Activated effector memory CD4-positive, alpha-beta T cell treated with anti-CD3 and anti-CD28 coated beads, Interleukin-2, amount 50 U/mL, for 16 hours (primary cell): ENCODE measurements at places on chromosomes 5 and 9.

DNA sequence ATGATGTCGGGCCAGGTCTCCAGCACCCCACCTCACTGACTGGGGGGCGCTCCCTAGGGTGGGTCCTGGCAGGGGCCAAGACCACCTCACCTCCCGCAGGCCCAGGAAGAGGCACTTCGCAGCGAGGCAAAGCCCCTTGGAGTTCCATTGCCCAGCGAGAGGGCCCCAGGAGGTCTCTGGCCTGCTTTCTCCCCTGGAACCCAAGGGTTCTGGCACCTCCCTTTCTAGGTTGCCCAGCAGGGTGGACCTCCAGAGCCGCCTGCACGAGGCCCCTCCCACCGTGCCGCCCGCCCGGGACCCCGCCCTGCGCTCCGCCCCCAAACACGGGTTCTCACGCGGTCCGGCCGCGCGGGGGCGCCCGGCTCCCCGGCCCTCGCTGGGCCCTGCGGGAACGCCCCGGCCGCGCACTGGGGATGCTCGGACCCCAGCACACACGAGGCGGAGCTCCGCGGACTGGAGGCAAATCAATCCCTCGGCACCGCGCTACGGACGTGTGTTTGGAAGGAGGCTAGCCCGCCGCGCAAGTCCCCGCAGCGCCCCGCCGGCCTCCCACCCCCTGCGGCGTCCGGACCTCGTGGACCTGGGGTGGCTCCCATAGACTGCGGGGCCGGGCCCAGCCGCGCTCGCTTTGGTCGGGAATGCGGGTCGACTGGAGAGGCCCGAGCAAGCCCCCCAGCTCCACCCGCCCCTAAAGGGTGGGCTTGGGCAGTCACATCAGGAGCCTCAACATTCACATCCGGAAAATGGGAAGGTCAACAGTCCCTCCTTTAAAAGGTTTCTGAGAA, 99.5 kb upstream of the LMX1B start:
- DNase-seq = peak; percentile 87

DNA sequence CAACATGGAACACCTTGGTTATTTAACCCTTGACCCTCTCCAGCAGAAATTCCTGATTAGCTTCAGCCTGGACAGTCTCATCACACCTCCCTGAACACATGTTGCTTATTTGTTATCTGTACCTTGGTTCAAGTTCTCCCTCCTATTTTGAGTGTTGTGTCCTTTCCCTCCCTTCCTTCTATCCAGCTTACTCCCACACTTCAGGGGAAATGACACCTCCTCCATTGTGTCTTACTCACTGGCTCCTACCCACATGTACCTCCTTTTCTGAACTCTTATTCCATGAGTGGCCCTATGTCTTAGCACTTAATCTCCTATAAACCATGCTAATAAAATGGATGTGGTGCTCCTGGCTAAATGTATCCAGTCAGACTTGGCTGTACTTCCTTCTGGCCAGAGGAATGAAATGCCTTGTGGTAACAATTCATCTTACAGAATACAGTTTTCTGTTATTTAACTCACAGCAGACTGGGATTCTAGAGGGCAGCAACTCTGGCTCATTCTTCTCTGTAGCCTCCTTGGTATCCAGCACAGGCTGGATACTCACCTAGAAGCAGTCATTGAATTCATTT, 11.2 kb downstream of the LIX1 start:
- DNase-seq = no peak

- no peak for DNase-seq
Measured at GRCh38 chr9:113205861-113206260, 15.2 kb downstream of the FKBP15 start.

- DNase-seq = no peak
Measured at GRCh38 chr9:108546215-108546614, 309.6 kb downstream of the ACTL7B start.

- no peak for DNase-seq
Measured at GRCh38 chr9:123872710-123873109, 57.2 kb downstream of the DENND1A start.

DNA sequence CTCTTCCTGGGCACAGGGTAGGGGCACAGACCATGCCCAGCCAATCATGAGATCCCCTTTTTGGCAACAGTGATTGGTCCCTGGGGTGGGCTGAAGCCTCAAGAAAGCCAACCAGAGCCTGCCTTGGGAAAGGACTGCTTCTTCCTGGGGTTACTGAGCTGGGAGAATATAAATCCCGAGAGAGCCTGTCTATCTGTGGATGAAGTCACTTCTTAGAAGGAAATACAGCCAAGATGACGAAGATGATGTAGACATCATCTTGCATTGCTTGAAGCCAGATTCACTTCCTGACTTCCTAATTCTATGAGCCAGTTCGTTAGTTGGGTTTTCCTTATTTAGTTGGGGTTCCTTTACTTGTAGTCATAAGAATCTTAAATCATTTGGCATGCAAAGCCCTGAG, 50.1 kb upstream of the PWWP2A start:
- no peak for DNase-seq

- peak; percentile 68 for DNase-seq
Measured at GRCh38 chr5:59367791-59368394, 525.6 kb downstream of the PDE4D start.

- DNase-seq = no peak
Measured at GRCh38 chr5:43258116-43258515, 55.1 kb downstream of the HMGCS1 start.

DNA sequence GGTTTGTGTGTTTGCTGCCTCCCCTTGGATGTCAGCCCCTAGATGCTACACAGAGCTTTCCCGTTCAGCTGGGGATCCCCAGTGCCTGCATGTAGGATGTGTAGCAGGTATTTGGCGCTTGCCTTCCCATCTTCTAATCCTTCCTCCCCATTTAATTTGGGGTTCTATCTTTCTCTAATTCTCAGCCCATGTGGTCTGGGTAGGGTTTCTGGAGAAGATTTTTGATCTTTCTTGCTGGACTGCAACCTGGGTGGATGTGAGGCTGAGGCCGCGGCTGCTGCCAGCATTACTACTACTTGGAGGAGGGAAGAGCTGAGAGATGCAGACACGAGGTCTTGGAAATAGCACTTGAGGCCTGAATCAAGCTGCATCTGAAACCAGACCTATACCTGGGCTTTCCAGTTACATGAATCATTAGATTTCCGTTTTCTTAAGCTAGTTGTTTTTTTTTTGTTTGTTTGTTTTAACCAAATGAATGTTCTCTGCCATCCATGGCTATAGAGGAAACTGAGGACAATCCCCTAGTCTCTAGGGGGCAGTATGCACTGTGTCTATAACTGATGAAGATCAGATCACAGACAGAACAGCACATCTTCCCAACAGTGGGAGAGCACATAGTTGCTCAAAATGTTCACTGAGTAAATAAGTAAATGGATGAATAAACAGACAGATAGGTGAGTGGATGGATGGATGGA, 178.6 kb downstream of the FGF18 start:
- DNase-seq = no peak

GRCh38 chr5:22076586-22076985, 776.6 kb downstream of the CDH12 start:
- DNase-seq = no peak

GRCh38 chr9:336039-336438, 121.4 kb downstream of the DOCK8 start:
- DNase-seq = no peak

DNA sequence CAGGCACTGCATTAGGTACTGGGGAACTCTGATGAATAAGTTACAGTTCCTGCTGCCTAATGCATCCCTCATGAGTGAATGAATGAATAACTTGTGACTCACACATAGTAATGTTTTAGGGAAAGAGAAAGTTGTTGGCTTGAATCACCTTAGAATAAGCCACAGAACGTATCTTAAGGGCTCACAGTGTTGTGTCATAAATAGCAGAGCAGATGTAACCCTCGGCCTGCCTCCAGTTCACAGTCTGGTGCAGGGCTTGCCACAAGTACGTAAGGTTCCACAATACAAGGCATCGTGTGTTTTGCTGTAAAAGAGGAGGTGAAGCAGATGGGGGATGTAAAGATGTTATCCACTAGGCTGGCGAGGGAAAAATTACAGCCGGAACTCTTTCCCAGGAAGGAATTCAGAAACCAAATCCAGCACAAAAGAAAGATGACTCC, 218.7 kb downstream of the TRPM3 start:
- DNase-seq = no peak

- no peak for DNase-seq
Measured at GRCh38 chr5:124212934-124213333, 533.5 kb downstream of the ZNF608 start.

DNA sequence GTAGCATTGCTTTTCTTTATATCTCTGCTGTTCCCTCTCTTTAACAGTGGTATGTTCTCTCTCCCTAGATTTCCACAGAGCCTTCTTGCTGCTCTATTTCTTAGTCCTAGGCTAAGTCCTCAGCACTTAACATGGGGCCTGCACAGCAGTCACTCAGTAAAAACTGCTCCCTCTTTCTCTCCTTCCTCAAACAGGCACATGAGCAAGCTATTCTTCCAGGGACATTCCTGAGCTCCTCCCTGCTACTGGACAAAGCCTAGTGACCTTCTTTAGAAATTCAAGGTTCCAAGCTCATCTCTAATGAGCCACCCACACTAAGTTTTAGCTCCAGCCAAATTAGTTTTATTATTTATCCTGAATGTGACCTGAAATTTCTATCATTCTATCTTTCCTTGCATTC, 39.5 kb downstream of the TRIM32 start:
- DNase-seq = no peak

GRCh38 chr5:141784529-141784928, 93.7 kb downstream of the PCDH1 start:
- DNase-seq = no peak

GRCh38 chr5:88399561-88399960, 130.9 kb upstream of the TMEM161B start:
- DNase-seq = no peak

GRCh38 chr9:115328228-115328627, 210.3 kb upstream of the TNC start:
- no peak for DNase-seq

DNA sequence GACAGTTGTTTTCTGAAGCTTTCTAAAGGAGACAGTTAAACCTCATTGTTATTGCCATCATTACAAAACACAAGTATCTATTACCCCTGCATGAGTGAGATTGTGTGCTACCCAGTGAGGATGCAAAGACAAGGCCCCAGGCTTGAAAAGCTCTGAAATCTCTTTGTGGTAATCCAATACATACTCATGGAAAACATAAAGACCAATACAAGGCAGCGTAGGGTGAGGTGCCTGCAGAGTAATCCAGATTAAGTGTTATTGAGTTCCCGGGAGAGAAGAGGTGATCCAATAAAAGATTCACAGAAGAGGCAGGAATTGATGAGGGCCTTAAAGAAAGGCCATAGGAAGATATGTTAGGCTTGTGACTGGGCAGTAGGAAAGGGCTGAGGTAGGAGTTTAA, 150.1 kb downstream of the MEF2C start:
- DNase-seq = no peak

- no peak for DNase-seq
Measured at GRCh38 chr5:88688156-88688983, 194.6 kb downstream of the MEF2C start.

DNA sequence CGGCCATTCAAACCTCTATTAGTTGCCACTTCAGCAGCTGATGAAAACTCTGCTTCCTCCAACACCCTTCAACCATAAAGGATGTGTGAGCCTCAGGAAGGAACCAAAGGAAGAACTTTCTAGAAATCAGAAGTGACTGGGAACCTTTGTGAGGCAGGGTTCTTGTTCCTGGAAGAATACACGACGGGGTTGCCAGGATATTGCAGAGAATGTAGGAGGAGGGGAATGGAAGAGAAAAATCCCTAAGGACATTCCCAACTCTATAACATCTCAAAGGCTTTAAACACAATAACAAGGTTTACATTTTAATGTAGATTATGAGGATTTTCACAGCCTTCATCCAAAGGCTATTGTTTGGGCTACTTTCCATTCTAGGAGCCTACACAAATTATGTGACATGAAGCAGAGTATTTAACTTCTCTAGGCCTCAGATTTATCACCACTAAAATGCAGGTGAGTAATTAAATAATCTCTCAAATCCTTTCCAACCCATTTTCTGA, 147.7 kb downstream of the GLIS3 start:
- DNase-seq = no peak

DNA sequence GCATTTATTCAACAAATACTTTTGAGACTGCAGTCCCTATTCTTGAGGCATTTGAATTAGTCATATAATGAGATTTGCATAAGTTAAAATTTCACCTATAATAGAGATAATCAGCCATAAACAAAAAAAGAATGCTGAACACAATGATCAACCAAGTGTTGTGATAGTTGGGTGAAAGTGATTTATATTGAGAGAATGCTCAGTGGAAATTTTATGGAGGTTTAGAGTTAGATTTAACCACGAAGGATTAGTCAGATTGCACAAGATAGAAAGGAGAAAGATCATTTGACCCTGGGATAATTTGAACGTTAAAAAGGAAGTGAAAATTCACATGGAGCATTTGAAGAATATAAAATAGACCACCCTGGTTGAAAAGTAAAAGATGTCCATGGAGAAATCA, 356.2 kb downstream of the NPR3 start:
- no peak for DNase-seq

GRCh38 chr9:82893549-82893948, 169.4 kb downstream of the RASEF start:
- DNase-seq = no peak
